ENCODE measurements at places on chromosomes 7 and 10.

DNA sequence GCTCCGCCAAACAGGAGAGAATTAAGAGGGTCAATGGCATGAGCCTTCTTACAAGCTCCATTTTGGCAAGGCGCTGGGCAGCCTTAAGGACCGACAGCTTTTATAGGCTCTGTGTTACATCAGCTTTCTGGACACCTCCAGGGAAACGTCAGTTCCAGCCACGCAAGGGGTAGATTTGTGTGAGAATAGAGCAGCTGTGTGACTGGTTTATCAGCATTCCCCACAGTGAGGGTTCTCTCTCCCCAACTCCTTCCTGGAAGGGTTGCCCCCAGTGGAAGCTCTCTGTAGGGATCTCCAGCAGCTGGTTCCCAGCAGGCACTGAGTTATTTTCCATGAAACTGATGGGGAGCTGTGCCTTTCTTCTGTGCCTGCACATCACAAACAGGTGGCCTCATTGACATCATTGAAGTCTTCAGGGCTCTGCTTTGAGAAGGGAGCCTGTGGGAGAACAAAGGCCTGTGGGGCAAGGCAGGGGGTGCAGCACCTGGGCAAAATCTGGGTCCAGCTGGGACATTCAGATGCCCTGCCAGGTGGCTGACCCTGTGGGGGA is at the start of gene CUZD1:
TSS of gene CUZD1 (minus strand) at position 75 of the 550 bp plus-strand sequence. CDS start at position 61, 14 bp downstream.
- DNase-seq: no peak

DNA sequence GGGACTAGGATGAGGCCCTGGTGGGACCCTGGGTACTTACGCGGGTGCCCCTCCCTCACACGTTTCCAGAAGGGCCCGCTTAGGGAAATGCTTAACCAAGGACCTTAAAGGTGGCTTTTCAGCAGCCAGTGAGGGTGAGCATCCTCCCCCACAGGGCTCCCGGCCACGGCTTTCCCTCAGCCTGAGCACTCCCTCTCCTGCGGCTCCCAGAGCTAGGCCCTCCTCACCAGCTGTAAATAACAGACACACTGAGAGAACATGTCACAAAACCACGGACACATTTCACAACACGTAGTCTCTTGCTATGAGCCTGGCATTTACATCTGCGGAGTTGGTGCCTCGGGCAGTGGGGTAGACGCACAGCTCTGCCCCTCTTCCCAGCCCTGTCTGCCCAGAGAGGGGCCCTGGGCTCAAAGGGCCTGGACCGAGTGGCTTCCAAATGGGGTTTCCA is 25.2 kb downstream of the GRID1 start:
- no peak for DNase-seq

GRCh38 chr7:128867241-128867640 is 4.6 kb downstream of the ATP6V1F start:
- DNase-seq: no peak

DNA sequence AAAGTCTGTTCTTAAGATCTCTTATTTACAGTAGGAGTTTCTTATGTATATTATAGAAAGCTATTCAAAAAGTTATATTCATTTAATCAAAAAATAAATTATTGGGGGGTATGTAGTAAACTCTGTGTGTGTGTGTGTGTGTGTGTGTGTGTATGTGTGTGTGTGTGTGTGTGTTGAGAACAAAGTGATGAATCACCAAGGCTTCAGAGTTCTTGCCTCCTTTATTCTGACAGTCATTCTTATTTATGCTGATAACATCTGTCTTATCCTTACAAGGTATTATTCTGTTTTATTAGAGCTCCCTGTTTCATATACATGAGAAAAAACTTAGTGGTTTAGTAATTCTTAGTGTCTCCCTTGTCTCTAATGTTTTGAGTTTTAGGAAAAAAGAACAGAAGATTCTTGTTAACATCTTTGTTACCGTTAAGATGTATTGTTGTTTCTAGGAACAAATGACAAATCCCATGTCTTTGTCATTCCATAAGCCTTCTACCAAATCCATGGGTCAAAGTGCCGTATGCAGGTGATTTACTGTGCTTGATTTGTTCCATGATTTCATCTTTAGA is 424.0 kb downstream of the EXOC4 start:
- DNase-seq: no peak

DNA sequence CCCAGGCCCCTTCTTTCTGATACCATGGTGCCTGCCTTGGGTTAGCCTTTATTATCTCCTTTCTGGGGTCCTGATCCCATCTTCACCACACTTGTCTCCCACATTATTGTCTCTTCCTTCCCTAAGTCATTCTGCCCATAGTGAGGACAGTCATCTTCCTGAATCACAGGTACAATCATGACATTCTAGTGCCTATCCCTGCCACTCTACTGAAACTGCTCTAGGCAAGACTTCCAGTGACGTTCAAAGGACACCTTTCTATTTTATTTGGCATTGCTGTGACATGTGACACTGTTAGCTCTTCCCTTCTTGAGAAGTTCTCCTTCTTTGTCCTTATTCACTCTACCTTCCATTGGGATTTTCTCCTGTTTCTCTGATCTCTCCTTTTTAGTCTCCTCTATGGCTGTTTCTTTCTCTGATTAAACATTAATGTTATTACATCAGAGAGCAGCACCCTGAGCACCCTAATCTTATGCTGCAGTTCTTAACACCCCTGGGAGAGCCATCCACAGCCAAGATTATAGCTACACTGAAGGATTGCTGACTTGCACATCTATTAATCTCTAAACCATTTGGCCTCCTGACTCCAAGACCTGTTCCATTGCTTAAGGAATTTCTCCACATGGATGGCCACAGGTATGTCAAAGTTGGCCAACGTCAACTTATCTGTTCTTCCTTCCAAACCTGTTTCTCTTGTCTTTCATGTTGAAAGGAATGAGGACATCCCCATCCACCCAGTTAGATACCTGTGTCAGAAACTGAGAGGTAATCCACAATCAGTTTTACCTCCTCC is 10.9 kb downstream of the MACC1 start:
- DNase-seq: no peak

DNA sequence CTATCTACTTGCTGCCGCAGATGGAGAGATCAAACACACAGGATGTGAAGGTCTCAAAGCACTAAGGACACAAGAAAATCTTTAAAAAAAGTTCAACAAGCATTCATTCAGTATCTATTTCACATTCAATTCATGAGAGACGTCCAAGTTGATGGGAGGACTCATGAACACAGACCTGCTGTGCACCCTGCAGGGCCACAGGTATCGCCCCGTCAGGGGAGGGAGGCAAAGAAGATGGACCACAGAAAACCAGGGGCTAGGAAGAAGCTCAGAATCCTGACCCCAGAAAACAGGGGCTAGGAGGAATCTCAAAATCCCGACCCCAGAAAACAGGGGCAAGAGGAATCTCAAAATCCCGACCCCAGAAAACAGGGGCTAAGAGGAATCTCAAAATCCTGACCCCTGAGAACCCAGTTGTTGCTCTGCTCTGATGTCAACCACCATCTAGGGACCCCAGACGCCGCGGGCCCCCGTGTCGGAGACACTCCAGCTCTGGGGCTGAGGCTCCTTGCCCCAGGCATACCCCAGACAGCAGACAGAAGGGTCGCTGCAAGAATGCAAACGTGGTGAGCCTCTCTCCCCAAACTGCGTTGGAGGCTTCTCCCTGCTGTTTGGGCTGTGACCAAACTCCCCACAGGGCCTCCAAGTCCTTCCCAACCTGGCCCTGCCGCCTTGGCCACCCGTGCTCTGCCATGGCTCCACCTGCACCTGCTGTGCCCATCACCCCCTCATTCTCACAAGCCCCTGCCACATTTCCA is 197.6 kb downstream of the DIP2C start:
- DNase-seq: no peak

DNA sequence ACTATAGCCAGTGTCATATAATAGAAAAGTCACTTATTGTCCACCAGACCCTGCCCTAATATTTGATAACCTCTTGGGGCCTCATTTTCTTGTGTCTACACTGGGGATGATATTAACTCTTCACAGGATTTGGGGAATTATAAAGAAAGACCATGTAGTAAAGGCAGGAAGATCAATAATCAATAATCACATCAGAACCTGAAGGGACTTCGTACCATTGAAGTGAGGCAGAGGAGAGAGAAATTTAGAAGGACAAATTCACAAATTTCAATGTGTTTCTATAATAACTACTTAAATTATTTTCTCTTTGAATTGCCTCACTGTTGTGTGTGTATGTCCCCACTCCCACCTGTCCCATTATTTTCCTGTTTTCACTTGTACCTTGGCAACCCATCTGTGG is 10.7 kb upstream of the SGMS1 start:
- no peak for DNase-seq

- no peak for DNase-seq
These were observed 68.1 kb upstream of the ADCY1 start for GRCh38 chr7:45506059-45506458.

DNA sequence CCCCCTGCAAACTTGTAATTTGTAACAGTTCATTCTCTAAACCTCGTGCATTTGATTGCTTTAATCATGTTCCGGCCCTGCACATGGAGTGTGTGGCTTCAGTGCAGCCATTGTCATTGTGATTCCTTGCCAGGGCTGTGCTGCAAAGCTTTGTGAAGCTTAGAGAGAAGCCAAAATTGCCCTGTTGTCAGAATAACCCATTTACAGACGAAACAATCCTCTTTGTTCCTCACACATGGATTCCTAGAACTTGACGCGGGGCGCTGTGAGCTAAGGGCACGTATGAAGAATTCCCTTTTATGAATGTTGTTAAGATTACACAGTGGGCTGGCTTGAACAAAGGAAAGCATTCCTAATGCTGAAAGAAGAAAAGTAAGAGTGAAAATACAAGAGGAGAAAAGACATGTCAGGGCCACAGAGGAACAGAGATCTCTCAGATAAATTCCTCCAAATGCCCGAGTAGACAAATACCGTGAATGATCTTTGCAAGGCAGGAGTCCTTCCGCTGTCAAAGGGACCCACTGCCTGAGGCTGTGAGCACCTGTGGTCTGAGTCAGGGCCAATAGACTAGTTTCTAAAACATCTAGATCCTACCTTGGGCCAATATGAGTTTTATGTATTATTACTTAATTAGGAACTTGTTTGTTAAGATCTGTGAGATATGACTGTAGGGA is 205.4 kb upstream of the C7orf33 start:
- no peak for DNase-seq

- DNase-seq: no peak
These were observed 76.7 kb downstream of the CALD1 start for GRCh38 chr7:134856091-134856490.

GRCh38 chr7:31027161-31027965 is 24.7 kb upstream of the ADCYAP1R1 start:
- DNase-seq: no peak

DNA sequence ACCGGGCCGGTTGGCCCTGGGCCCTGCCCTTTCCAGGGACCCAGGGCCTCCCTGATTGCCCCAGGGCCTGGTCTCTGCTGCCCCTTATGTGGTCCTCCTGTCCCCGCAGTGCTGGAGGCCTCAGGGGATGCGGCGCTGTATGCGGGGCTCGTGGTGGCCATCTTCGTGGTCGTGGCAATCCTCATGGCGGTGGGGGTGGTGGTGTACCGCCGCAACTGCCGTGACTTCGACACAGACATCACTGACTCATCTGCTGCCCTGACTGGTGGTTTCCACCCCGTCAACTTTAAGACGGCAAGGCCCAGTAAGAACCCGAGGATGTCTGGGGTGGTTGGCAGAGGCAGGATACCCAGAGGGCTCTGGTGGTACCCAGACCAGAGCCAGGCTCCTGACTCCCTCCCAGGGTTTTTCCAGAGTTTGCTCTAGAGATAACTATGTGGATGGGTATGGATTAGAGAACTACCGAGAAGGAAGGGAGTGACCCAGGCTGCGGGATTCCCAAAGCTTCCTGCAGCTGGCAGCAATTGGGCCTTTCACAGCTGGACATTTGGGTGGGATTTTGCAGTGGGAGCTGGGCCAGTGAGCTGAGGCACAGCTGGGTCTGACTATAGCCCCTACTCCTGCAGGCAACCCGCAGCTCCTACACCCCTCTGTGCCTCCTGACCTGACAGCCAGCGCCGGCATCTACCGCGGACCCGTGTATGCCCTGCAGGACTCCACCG is 28.1 kb upstream of the SLC29A3 start:
- no peak for DNase-seq

- no peak for DNase-seq
These were observed 27.8 kb downstream of the ENTPD1 start for GRCh38 chr10:95783741-95784140.

GRCh38 chr7:13713092-13713491 is 276.4 kb downstream of the ETV1 start:
- DNase-seq: no peak

DNA sequence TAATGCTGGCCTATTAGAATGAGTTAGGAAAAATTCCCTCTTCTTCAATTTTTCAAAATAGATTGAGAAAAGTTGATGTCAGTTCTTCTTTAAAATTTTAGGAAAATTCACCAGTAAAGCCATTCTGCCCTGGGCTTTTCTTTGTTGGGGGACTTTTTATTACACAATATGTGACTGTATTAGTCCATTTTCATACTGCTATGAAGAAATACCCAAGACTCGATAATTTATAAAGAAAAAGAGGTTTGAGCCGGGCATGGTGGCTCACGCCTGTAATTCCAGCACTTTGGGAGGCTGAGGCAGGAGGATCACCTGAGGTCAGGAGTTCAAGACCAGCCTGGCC is 12.7 kb downstream of the TAS2R40 start:
- DNase-seq: no peak

GRCh38 chr10:114021717-114022680 is 21.7 kb upstream of the ADRB1 start:
- DNase-seq: no peak

DNA sequence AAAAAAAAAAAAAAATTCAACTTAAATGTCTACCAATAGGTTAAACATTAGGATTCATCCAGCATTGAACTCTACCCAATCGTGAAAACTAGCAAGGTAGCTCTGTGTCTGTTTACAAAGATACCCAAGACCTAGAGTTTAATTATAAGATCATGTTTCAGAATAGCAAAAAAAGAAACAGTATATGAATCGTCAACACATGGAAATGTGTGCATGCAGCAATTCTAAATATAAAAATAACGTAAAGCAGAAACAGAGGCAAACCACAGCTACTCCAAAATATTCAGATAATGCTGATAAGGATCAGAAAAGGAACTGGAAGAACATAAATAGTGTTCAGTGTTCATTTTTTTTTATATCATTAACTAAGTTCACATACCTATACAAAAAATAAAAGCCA is 68.7 kb downstream of the AFAP1L2 start:
- DNase-seq: no peak

DNA sequence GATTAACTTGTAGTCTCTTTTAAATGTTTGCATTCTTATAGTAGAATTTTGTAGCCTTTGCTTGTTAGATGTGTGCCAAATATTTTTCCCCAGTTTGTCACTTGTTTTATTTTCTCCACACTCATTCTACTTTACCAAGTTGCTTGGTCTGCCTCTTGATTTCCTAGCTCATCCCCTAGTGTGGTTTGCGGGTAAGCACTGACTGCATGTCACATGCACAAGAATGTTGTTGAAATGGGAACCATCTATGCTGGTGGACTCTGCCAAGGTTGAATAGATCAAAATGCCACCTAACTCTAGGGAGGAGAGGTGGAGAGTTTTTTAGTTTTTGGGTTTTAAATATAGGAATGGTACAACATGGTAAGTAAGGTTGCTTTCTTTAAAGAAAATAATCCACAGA is 47.6 kb downstream of the FZD1 start:
- no peak for DNase-seq

GRCh38 chr7:99473315-99473596 is 566 bp downstream of the ZNF789 start:
- no peak for DNase-seq
